GM19239 (cell line): ENCODE measurements at places on chromosomes 12 and 14.

GRCh38 chr12:105219261-105220028, 16.5 kb downstream of the APPL2 start:
- no peak for DNase-seq

- DNase-seq = no peak
Measured at GRCh38 chr12:96053476-96054243, 18.3 kb upstream of the LTA4H start.

DNA sequence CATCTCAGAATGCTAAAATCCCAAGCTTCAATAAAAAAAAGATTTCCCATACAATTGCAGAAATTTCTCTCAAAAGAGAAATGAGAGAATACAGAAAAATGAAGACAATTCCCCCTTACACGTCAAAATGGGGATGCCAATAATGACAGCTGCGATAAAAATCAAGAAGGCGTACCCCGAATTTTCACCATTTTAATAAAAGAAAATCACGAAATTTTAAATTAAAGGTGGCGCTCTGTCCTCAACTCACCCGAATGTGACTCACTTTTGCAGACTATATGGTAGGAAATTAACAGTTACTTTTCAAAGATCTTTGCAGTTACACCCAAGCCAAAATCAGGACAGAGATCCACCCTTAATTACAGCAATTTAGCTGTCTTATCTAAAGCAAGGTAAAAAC, 2.1 kb downstream of the ATP2B1 start:
- DNase-seq = no peak

GRCh38 chr12:104785886-104786285, 172.2 kb downstream of the SLC41A2 start:
- DNase-seq = no peak

GRCh38 chr12:120013659-120014380, 24.8 kb downstream of the BICDL1 start:
- no peak for DNase-seq
